ENCODE measurements at places on chromosomes 12 and 14.

DNA sequence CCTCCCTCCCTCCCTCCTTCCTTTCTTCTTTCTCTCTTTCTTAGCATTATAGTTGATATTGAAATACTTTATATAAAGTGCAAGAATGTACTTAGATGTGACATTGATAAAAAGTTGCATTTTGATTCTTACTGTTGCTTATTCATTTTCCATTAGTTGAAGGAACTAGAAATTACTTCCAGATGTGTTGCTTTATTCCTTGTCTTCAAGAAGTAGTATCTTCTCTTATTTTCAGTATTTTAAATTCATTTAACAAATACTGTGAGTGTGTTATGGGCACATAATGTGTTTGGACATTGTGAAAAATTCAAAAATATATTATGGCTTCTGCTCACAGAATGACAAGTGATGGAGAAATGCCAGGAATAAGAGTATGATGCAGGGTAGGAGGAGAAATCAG is 45.6 kb downstream of the TRMT5 start:
- DNase-seq, result no peak
- no peaks in the 10 kb centered on the region for H3K4me1 ChIP-seq
- no peak overlapping the region for H3K4me3 ChIP-seq
- H3K27ac ChIP-seq, result no peak overlapping the region
- H3K27me3 ChIP-seq, result no peaks in the 10 kb centered on the region

GRCh38 chr14:36646664-36647416 is 14.8 kb upstream of the PAX9 start:
- no peak for DNase-seq
- H3K27me3 ChIP-seq, result peaks cover 57% of the 10 kb centered on the region
- H3K4me1 ChIP-seq, result no peaks in the 10 kb centered on the region
- H3K27ac ChIP-seq, result no peak overlapping the region

- DNase-seq, result no peak
- no peak overlapping the region for H3K27ac ChIP-seq
- no peaks in the 10 kb centered on the region for H3K4me1 ChIP-seq
- H3K36me3 ChIP-seq, result no peaks in the 10 kb centered on the region
- no peaks in the 10 kb centered on the region for H3K27me3 ChIP-seq
Observed at GRCh38 chr12:62714181-62714773, 220.7 kb downstream of the PPM1H start.

GRCh38 chr12:91985002-91985787 is 160.5 kb downstream of the BTG1 start:
- no peaks in the 10 kb centered on the region for H3K36me3 ChIP-seq
- no peak for DNase-seq
- H3K27ac ChIP-seq, result no peak overlapping the region
- no peak overlapping the region for H3K4me3 ChIP-seq
- H3K27me3 ChIP-seq, result no peaks in the 10 kb centered on the region

GRCh38 chr14:55285048-55285652 is 13.9 kb downstream of the FBXO34 start:
- no peaks in the 10 kb centered on the region for H3K4me1 ChIP-seq
- no peak for DNase-seq
- no peaks in the 10 kb centered on the region for H3K27me3 ChIP-seq
- no peak overlapping the region for H3K27ac ChIP-seq
- no peak overlapping the region for H3K4me3 ChIP-seq
